ENCODE measurements at places on chromosomes 12 and 14. TPM values are rescaled to one million over a fixed set of nuclear protein-coding genes. Genes with fewer than 3 reads are reported as not detected.
A peak's percentile ranks its signal among the peaks of the same experiment; 100 is the strongest.

DNA sequence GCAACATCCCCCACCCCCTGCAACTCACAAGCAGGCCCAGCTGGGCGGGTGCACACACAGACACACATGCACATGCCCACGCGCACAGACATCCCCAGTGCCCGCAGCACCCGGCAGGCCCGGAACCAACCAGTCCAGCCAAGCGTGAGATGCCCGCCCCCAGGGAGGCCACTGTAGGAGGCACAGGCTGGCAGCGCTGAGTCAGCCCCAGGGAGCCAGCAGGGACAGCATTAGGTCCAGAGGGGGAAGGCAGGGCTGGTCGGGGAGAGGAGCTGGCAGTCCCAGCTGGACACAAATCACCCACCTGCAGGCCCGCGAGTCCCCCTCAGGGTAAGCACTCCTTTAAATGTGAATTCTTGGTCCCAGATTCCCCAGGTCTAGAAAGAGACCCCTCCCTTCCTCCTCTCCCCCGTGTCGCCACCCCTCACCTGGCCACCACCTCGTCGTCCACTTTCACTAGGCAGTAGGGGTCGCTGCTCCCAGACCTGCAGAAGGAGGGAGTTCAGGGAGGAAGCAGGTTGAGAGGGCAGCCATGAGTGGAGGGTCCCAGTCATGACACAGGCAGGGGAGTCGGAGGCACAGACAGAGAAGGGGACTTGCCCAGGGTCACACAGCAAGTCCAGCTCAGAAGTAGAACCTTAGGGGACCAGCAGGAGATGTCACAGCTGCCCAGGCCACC, 5.0 kb downstream of the RASAL1 start:
- no peak for DNase-seq

GRCh38 chr14:52961060-52961639, 10.3 kb upstream of the FERMT2 start:
- DNase-seq = peak; percentile 60

GRCh38 chr12:104095289-104095688, 31.0 kb downstream of the HCFC2 start:
- DNase-seq = no peak

The OVCH1 gene
- not detected for total RNA-seq

DNA sequence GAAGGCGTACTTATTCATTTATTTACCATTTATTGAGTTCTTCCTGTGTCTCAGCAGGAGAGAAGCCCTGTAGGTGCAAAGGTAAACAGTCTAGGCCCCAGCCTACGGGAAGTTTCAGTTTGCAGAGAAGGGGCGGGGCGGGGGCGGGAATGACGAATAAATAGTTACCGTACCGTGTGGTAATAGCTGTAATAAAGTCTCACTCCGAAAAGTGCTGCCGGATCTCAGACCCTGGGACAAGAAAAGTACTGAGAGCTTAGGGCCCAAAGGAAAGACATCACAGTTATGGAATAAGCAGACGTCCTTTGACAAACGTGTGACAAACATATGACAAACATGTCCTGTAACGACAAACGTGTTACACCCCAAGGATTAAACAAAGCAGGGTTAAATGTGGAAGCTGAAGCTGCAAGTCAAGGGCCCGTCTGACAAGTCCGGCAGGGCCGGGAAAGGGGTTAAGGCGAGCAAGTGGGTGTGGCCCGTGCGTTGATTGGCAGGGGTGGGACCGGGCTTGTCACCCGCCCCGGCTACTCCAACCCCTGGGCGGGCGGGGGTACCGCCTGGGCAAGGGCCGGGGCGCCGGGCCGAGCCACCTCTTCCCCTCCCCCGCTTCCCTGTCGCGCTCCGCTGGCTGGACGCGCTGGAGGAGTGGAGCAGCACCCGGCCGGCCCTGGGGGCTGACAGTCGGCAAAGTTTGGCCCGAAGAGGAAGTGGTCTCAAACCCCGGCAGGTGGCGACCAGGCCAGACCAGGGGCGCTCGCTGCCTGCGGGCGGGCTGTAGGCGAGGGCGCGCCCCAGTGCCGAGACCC, at the start of gene LRP10:
Gene LRP10 (plus strand): TSS at position 517 of the 809 bp plus-strand sequence. CDS start 564 bp downstream, outside the sequence.
- peak; percentile 87 for DNase-seq

GRCh38 chr12:132294121-132295034, 35.0 kb downstream of the GALNT9 start:
- DNase-seq = no peak

The SERPINA4 gene
- not detected for total RNA-seq

DNA sequence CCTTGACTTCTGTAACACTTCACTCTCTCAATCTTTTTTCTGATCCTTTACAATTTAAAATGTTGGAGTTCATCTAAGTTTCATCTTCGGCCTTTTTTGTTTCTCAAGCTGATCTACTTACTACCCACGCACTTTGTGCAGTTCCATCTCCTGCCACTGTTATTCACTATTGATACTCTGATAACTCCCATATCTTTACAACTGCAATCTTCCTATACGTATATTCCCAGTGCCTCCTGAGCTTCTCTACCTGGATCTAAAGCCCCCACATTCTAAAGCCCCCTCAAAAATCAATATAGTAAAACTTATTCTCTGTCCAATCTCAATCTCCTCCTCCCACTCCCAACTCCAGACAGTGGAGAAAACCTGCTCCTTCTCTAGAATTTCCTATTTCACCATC, 5.9 kb downstream of the ATG2B start:
- no peak for DNase-seq

GRCh38 chr14:102775855-102776760, 1.1 kb upstream of the TRAF3 start:
- peak; percentile 18 for DNase-seq

GRCh38 chr12:98352835-98353234, 162.6 kb upstream of the TMPO start:
- no peak for DNase-seq

- DNase-seq = no peak
These were observed 89.7 kb upstream of the BCL11B start for GRCh38 chr14:99361596-99362215.

The PDE6H gene
- not detected for total RNA-seq

DNA sequence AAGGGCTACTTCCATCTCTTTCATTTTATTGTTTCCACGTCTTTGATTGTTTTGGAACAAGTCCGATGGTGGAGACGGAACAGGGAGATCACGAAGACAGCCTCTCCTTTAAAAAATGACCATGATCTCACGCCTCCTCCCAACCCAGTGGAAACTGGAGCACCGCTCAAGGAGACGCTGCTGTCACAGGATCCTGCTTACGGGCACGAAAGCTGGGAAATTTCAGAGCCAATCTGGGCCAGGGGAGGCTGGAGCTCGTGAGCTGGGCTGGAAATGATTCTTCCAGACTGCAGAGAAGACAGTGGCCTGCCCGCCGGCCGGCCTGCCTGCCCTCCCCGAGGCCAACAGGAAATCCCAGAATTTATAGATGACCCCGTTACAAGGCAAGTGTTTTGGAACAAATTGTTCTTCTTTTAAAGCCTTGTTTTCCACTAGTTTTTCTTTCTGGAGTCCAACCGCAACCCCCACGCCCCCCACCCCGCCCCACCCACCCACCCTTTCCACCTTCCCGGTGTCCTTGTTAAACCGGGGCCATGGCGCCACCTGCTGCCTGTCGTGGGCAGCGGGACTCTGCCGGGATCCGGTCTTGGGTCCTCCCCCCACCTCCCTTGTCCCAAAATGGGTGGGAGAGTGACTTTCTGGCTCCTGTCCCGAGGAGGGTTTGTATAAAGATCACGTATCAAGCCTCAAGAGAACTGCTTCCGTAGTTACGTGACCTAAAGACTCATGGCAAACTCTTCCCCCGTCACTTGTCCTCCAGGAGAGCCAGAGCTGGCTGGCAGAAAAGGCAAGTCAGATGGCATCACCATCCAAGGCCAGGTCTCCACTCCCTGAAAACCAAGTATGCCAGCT, 40.3 kb downstream of the MAP1LC3B2 start:
- DNase-seq = peak; percentile 68

GRCh38 chr12:89417246-89417977, 65.1 kb upstream of the DUSP6 start:
- no peak for DNase-seq

GRCh38 chr12:6262211-6262610, 48.3 kb upstream of the PLEKHG6 start:
- DNase-seq = no peak

DNA sequence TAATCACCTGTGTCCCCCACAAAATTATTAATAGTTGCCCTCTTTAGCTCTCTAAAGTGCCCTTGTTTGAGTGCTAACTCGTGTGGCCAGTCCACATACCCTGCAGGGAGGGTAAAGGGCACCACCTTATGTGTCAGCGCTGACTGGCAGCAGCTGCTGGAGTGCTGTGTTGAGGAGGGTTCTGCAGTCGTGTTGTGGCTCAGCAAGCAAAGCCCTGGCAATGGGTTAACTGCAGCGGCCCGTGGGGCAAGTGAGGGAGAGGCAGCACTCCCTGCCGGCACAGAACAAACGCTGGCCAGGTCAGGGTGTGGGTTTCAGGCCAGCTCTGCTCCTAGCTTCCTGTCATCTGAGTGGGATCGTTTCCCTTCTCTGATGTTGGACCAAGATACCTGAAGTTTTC, 369.8 kb downstream of the CACNA1C start:
- DNase-seq = no peak

DNA sequence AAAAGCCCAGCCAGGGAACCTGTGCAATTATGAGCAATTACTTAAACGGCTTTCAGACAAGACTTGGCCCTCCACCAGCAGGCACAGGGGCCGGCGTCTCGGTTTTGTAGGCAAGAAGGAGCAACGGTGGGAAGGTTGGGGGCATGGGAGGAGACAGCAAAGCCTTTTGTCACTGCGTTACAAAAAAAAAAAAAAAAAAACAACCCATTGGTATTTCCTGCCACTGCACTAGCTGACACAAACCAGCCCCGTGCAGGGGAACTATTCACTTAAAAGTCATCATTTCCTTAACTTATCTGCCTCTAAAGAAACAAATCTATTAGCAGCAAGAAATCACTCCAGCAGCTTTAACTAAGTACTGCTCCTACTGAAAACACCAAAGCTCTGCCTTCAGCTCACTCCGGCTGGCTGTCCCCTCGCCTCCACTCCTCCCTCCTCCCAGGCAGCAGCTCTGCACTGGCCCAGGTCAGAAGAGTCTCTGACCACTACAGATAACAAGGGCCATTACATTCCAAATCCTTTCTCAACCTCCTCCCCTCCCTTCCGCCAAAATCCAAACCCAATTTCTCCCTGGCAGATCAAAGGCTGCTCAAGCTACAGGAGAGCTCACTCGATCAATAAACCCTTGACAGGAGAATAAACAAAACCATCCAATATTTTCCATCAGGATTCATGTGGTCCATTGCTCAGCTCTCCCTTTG, 105.2 kb upstream of the CDKN3 start:
- DNase-seq = no peak

The DCN gene
- not detected for total RNA-seq

The CMA1 gene
- not detected for total RNA-seq

The UBE3B gene
- total RNA-seq = 35.2 TPM

The GDF3 gene
- not detected for total RNA-seq

DNA sequence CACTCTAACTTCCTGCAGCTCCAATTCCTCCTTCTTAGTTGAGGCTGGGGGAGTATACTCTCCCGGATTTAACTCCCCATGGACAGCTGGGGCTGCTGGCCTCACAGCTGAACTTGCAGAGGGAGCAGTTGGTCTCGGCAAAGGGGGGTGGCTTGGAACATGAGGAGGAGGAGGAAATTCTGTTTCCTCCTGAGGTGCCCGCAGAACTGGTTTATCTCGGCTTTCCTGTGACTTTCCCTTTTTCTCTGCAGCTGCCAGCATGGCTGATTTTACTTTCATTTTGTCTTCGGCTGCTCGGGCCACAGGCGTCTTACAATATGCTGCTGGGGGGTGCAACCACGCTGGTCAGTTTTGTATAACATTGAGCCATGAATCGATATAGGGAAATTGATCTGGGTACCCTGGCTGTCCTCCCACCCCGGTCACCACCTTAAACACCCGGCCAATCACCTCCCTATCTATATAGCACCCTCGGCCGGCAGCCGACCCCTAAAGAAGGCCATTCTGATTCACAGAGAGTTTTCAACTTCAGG, 1317.6 kb downstream of the TMEM121 start:
- peak; percentile 35 for DNase-seq

DNA sequence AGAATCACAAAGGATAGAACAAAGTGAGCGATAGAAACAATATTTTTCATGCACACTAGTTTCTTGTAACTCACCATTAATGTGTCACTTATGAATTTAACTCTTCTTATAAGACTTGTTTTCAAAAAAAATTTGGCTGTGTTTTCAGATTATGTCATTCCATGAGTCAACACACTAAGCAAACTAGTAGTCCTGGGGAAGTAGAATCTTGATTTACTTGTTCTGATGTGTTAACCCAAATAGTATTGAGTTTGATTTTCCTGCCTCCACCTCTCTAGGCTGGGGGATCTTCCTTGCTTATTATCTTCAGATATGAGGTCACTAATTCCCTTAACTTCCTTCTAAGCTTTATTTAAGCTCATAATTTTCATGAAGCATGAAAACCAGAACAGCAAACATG, 151.0 kb upstream of the SEL1L start:
- DNase-seq = no peak

- DNase-seq = peak; percentile 17
These were observed 269.3 kb downstream of the DAD1 start for GRCh38 chr14:22319526-22320361.

The RBM19 gene
- total RNA-seq = 31.5 TPM

DNA sequence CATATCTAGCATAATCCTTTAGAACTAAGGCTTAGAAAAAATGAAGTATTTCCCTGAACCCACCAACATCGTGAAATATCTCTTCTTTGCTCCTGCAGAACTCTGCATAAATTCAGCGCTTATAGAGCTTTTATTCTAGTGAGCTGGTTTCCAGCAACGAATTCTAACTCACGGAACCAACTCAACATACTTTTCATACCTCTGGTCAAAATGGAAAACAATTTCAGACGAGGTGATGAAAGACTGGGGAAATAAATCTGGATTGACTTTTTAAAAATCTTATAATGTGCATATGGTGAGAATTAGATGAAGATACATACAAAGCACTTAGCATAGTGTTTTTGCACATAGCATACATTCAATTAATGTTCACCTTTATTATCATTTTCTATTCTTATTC, 62.6 kb upstream of the BBS10 start:
- no peak for DNase-seq

The DPY19L2 gene
- total RNA-seq = 0.25 TPM

The CCDC38 gene
- total RNA-seq = not detected

- no peak for DNase-seq
These were observed 22.5 kb downstream of the ADGRD1 start for GRCh38 chr12:130976171-130976720.

The SIRT4 gene
- 1.7 TPM for total RNA-seq

GRCh38 chr12:62435303-62436163, 31.1 kb upstream of the MON2 start:
- peak; percentile 42 for DNase-seq

The SLC7A8 gene
- total RNA-seq = 0.93 TPM

- DNase-seq = no peak
These were observed 12.3 kb downstream of the MAP3K12 start for GRCh38 chr12:53486736-53487487.

The KCNMB4 gene
- 0.23 TPM for total RNA-seq

GRCh38 chr12:95574799-95575452, 23.6 kb upstream of the USP44 start:
- DNase-seq = no peak

DNA sequence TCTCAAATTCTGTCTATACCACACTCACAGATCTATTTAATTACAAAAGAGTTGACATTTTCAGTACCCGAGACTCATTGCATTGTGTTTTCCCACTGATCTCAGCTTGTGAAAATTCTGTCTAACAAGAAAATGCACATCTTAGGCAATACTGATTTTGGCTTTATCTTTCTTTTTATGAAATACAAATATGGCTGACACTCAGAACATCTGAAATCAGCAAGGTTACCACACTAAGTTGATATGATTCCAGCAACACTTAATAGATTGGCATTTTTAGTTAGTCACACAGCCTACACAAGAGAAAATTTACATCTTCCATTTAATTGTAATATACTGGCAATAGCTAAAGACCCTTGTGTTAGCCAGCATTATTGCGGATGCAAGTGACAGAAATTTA, 40.3 kb downstream of the PEX5 start:
- no peak for DNase-seq

GRCh38 chr12:59708064-59708463, 112.2 kb downstream of the SLC16A7 start:
- no peak for DNase-seq
